Fibroblast of lung (primary cell): ENCODE measurements at places on chromosomes 16 and 17.

DNA sequence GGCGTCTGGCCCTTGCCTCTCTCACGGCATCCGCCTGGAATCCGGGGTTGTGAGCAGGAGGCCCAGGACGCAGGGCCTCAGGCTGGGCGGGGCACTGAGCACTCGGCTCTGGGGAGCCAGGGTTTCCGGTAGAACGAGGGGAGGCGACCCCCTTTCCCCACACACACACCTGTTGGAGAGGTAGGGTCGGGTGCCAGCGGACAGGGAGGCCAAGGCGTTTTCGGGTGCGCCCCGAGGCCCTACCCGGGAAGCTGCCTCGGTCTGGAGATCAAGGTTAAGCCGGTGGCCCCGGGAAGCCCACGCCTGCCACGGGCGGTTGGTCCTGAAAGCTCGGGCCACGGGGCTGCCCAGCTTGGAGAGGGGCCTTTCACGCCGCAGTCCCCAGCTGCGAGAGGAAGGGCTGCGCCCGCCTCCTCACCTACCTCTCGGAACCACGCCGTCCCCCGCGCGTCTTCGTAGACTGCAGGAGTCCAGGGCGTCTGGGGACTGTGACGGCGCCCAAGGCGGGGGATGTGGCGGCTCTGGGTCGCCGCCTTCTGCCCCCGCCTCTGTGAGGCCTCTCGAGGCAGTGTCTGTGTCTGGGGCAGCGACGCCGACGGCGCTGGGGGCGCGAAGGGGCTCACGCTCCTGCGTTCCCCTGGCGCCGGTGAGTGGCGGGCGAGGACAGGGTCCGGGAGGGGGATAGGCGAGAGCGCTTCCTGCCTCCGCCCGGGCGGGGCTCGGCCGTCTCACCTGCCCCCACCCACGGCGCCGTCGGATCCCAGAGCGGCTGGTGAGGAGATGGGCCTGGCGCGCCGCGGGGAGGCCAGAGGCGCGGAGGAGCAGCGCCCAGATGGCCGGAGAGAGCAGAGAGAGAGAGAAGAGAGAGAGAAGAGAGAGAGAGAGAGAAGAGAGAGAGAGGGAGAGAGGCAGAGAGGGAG, 20.3 kb upstream of the HOXB9 start:
- no peak for DNase-seq

DNA sequence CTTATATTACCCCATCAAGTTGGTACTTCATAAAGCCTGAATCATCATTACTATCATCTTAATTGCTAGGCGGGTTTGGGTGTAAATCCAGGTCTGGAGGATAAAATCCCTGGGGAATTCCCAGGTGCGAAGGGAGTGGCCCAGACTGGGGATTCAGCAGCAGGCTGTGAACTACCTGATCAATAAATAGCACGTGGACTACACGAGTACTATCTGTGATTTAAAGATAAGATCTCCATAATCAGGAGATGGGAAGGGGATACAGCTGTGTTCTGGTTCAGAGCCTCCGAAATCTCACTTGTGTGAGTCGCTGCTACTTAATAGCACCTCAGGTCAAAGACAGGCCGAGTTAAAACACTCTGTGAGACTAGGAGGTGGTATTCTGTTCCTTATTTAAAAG, 512.6 kb upstream of the ZFHX3 start:
- no peak for DNase-seq

DNA sequence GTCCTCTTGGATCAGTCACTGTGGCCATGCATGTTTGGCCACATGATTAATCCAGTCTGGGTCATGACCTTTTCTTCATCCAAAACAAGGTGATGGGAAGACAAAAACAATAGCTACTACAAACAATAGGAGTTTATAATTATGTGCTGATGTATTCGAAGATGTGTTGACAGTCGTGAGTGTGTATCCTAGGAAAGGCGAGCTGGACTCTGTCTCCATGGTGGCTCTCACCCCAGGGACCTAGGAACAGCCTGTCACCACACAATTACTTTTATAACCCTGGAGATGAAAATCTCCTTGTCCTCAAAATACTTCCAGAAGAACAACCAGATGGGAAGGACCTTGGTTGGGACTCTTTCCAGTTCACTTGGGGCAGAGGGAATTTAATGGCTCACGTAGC, 9.8 kb upstream of the PLK1 start:
- DNase-seq, result no peak

GRCh38 chr17:61338000-61338798, 61.4 kb upstream of the TBX2 start:
- peak; percentile 89 for DNase-seq

DNA sequence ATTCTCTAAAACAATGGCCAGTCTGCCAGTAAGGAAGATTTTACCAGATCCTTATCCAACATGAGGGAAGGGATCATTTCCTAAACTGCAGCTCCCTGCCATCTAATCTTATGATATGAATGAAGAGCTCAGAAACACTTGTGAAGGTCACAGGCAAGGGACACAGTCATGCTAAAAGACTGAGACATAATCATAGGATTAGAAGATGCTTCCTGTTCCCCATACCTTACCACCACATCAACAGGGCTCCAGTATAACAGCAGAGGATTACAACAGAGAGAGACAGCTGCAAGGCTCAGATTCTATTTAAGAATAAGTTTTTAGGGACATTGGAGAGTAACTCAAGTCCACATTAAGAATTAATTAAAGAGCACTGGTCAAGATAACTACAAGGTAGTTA, 93.3 kb downstream of the BRIP1 start:
- no peak for DNase-seq

DNA sequence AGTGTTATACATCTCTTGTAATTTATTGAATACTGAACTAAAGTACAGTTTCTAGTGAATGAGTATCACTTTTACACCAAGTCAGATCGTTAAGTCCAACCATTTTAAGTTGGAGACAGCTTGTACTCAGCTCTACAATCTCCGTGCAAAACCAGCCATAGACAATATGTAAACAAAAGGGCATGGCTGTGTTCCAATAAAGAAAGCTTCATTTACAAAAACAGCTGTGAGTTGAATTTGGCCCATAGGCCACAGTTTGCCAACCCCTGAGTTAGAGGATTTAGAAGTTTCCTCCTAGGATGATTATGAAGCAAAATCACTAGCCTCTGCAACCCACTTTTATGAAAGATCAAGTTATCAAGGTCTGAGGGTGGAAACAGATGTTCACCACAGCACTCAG, 105.7 kb upstream of the RCVRN start:
- no peak for DNase-seq
